ENCODE measurements at places on chromosomes 5 and 9.

DNA sequence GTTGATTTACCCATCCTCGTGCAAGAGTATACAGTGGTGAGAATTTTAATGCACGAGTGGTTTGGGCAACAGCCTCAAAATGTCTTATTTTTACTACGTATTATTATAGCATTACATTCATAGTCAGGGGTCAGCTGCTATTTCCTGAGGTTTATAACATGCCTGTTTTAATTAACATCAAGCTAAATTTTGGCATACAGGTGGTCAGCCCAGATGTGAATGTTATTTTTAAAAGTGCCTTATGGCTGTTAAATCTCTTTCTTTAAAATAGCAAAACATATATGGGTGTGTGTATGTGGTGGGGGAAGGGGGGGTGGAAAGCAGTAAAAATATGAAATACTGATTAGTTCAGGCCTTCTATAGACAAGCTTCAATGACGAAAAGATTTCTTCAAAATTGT lies 424.5 kb upstream of the CLINT1 start:
- no peak for DNase-seq

GRCh38 chr5:158637039-158637438 lies 462.7 kb downstream of the EBF1 start:
- DNase-seq, result no peak

GRCh38 chr5:141560151-141560550 lies 58.6 kb downstream of the DIAPH1 start:
- no peak for DNase-seq

DNA sequence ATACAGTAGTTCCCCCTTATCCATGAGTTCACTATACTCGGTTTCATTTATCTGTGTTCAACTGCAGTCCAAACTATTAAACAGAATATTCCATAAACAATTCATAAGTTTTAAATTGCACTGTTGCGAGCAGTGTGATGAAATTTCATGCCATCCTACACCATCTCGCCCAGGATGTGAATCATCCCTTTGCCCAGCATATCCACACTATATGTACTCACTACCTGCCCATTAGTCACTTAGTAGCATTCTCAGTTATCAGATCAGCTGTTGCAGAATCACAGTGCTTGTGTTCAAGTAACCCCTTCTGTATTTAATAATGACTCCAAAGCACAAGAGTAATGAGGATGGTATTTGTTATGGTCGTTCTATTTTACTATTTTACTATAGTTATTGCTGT lies 51.5 kb downstream of the SHOC1 start:
- DNase-seq, result no peak

DNA sequence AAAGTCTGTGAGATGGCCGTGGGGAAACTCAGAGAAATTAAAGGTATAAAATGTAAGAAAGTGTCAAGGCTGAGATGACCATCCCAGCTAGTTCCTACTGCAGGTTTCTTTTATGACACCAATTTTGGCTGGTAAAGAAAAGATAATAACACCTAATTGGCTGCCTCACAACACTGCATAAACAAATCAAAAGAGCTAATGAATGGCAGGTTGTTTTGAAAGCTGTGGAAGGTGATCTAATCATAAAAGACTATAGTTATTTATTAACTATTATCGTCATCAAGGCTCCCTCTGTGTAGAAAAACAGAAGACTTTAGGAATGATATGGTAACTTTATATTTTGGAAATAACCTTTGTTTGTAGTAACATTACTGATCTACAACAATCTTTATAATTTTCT lies 3.5 kb upstream of the SPINK5 start:
- no peak for DNase-seq

GRCh38 chr5:63700241-63700640 lies 262.0 kb downstream of the HTR1A start:
- DNase-seq, result no peak

DNA sequence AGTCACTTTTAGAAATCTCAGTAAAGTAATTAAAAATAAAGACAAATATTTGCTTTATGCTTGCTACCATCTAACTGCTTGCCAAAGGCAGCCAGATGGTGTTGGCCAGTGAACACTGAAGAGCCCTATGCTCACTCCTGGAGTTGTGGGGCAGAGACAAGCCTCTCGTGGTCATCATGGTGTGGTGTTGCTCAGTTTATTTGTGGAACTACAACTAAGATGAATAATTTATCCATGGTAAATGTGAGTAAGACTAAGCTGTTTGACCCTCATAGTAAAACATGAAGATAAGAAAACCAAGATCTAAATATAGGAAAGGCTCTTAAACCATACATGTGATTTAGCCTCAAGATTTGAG lies 100.7 kb downstream of the PDE8B start:
- no peak for DNase-seq

GRCh38 chr9:87513161-87513560 lies 15.5 kb downstream of the DAPK1 start:
- no peak for DNase-seq

- DNase-seq, result no peak
These were observed 543.1 kb downstream of the KIF4B start for GRCh38 chr5:155556700-155557099.

DNA sequence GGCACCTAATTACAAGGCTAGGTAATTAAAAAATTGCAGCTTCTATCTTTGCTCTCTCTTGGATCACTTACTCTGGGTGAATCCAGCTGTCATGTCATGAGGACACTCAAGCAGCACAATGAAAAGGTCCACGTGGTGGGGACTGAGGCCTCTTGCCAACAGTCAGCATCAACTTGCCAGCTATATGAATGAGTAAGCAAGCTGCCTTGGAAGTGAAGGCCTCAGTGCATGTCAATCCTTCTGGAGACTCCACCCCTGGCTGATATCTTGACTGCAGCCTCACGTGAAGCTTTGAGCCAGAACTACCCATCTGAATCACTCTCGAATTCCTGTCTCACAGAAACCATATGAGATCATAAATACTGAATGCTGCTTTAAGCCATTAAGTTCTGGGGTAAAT lies 140.5 kb downstream of the SNX18 start:
- no peak for DNase-seq

- no peak for DNase-seq
These were observed 147.8 kb upstream of the IRX2 start for GRCh38 chr5:2899311-2899710.

GRCh38 chr9:92057226-92057625 lies 58.0 kb downstream of the SPTLC1 start:
- DNase-seq, result no peak

DNA sequence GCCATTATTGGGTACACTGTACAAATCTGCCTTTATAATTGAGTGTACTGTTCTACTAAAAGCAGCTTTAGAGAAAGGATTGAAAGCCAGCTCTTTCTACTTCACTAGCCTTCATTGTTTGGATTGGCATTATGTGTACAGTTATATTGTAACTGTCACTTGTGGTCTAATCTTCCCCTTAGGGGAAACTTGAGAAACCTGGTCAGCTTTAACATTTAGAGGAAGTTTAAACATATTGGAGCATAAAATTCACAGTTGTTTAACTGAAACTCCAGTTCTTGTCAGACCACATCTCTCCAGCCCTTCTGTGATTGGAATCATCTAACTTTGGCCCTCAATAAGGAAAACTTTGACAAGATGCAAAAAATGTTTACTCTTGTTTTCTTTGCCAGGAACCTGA lies 24.6 kb downstream of the PIK3R1 start:
- no peak for DNase-seq

DNA sequence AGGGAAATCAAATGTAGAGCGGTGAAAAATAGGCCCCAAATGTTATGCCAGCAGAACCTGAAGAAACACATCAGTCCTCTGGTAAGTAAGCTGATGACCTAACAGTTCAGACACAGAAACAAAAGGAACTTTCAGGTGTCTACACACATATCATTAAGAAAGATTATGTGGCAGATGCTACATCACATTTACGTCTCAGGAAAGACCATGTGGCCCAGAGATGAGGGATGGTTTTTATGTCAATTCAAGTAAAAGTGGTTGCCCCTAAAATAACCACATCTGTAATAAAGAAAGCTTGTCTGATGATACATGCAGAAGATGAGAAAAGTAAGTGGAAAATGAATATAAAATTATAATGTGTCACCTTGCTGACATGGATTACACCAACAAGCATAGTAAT lies 31.4 kb downstream of the GNAQ start:
- no peak for DNase-seq

DNA sequence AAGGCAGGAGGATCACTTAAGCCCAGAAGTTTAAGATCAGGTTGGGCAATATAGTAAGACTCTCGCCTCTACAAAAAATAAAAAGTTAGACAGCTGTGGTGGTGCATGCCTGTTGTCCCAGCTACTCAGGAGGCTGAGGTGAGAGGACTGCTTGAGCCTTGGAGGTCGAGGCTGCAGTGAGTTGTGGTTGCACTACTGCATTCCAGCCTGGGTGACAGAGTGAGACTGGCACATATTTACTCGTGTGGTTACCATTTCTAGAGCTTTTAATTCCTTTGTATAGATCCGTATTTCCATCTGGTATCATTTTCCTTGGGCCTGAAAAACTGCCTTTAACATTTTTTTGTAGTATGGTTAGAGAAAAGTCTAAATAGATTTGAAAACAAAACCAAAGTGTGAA lies 7.8 kb downstream of the IL6ST start:
- DNase-seq, result no peak

- DNase-seq, result peak; percentile 10
These were observed 507.8 kb downstream of the MAT2B start for GRCh38 chr5:164013077-164013670.

GRCh38 chr5:180330270-180330648 lies 22.9 kb downstream of the GFPT2 start:
- DNase-seq, result no peak

DNA sequence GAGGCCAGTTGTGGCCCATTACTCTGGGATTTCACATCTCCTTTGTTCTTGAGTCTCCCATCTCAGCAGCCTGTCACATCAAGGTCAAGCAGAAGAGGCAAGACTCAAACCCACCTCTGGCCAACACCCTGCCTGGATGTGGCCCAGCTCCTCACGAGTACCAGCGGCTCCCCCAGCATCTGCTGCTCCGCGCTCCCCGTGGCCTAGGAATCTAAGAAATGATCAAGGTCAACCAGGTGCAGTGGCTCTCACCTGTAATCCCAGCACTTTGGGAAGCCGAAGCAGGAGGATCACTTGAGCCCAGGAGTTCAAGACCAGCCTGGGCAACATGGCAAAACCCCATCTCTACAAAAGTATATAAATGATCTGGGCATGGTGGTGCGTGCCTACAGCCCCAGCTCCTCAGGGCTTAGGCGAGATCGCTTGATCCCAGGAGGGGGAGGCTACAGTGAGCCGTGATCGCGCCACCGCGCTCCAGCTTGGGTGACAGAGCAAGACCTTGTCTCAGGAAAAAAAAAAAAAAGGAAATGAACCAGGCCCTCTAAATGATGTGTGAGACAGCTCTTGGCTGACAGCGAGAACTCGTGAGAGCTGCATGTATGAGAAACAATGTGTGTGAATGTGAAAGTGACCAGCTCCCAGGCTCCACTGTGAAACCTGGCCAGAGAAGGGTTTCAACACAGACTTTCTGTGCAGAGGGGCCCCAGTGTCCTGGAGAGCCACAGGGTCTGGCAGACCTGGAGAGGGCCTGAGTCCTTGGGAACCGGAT lies 61.6 kb upstream of the ANGPTL2 start:
- DNase-seq, result no peak

DNA sequence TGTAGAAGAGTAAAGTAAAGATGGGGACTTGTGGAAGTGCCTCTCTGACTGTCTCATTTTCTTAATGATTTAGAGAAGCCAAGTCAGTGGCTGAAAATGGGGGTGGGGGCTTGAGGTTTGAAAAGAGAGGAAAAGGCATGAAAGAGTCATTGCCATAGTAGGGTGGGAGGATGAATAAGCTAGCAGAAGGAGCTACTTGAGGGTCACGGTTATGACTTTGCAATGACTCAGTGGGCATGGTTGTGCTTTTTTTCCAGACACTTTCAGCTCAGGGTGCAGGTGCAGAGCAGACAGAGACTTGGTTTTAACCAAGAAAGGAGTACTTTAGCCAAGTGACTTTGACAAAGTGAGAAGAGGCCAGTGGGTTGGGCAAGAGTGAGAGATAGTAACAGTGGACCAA lies 117.8 kb downstream of the PTTG1 start:
- DNase-seq, result no peak

DNA sequence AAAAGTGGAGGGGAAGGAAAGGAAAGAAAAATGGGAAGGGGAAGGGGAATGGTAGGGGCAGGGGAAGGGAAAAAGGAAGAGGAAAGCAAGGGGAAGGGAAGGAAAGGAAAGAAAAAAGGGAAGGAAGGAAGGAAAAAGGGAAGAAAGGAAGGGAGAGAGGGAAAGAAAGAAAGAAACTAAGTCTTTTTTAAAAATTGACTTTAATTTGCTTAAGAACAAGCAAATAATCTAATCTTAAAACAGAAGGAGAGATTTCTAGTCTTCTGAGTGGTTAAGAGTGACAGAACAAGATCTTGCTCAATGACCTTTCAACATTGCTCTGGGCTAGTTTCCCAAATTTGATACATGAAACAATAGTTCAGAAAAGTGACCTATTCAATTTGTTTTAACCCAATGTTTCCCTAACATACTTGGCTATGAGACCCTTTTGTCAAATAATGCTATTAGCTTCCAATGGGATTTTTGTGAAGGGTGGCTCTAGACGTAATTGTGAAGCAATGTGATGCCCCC lies 33.4 kb upstream of the GLIS3 start:
- no peak for DNase-seq

DNA sequence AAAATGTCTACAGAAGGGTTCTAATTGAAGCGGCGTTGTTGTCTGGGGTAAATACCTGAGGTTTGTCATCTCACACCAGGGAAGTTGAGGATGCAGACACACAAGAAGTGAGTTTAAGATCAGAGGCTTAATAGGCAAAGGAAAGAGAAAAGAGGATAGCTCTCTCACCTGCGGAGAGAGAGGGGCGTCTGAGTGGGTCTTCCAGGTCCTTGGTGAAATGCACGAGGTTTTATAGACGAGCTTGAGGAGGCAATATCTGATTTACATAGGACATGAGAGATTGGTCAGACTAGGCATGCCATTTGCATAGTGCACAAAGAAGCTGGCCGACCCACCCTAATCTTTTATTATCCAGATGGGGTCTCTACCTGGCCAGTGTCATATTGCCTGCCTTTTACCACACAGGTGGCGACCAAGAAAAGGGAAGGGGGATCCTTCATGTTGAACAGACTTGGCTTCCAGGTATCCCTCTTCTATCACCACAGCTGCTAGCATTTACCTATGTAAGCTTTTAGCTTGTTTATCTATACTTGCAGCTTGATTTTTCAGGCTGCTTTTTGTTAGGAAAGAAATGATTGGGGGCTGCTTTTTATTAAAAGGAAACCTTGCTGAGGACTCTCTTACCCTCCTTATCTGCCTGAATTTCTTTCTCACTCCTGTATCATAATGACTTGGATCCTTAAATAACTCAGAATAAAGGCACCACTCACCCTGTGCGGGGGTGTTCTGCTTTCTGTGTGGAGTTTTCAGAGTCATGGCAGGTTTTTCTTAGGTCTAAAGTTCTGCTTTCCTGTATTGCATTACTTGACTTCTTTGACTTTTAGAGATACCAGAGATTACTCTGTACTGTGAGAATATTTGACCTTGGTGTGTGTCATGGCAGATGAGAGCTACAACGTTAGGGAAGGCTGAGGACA lies 9.4 kb upstream of the GLT6D1 start:
- no peak for DNase-seq

Measured in CD4-positive, alpha-beta T cell treated with Interleukin-15 for 4 hours (primary cell).